ENCODE measurements at places on chromosomes 2 and 18.

DNA sequence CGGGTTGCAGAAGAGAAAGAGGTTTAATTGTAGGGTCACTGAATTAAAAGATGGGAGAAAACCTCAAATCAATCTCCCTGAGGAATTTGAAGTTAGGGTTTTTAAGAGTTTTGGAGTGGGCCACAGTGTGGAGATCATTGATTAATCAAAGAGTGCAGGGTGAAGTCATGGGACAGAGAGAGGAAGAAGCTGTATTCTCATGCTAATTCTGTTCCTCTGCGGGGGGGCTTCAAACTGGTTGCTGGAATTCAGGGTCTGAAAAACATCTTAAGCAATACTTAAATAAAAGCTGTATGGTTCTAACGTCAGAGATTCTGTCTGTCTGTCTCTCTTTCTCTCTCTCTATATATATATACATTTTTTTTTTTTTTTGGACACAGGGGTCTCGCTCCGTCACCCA, 169.8 kb upstream of the SPATS2L start:
- DNase-seq: no peak

GRCh38 chr2:27728081-27728858, 43.2 kb upstream of the MRPL33 start:
- DNase-seq: no peak

GRCh38 chr2:197931661-197932312, 127.4 kb downstream of the PLCL1 start:
- no peak for DNase-seq

- no peak for DNase-seq
These were observed 86.4 kb downstream of the LIMS1 start for GRCh38 chr2:108620656-108621055.

- no peak for DNase-seq
These were observed 14.6 kb downstream of the ABCG8 start for GRCh38 chr2:43853141-43854081.

DNA sequence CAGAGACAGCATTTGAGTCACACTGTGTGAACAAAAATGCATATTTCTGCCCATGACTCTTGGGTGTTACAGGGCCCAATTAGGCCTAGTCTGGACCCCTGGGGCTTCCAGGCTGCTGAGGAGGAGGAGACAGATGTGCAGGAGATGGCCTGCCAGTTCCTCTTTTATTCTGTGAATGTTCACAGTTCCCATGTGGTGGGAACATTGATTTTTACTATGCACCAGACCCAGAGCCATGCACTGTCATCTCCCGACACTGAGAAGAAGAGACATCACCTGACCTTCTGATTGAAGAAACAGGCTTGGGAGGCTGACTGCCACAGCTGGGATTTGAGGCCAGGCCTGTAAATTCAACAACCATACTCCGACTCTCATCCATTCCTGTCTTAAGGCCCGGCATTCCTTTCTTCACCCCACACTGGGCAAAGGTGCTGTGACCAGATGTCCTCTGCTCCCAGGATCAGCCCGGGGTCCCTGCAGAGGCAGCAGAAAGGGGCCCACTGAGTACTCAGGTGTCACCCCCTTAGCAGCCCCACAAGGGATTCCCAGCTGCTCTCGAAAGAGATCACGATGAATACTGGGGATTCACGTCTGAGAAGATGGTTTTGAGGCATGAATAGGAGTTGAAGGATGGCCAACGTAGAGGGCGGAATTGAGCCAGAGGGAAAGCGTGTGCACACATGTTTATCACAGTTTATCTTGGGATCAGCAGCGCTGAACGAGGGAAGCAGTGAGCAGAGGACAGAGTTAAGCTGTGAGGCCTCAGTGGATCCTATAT, 3.6 kb upstream of the TFCP2L1 start:
- no peak for DNase-seq

GRCh38 chr2:155965415-155966063, 367.0 kb downstream of the NR4A2 start:
- DNase-seq: no peak

DNA sequence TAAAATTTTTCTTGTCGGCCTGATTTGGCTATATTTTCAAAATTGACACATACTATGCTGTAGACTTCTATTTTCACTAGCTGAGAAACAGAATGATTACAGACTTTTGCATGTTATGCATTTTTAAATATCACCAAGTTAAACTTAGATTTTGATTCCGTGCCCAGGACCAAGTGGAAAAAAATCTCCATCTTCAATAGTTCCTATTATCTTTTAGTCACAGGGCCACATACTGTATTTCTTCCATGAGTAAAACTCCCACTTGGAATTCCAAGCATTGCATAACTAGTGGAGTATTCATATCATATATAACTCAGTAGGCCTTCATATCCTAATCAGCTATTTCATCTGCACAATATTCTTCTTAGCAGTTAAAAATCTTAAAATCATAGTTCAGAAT, 470.9 kb downstream of the ARHGAP15 start:
- DNase-seq: no peak

DNA sequence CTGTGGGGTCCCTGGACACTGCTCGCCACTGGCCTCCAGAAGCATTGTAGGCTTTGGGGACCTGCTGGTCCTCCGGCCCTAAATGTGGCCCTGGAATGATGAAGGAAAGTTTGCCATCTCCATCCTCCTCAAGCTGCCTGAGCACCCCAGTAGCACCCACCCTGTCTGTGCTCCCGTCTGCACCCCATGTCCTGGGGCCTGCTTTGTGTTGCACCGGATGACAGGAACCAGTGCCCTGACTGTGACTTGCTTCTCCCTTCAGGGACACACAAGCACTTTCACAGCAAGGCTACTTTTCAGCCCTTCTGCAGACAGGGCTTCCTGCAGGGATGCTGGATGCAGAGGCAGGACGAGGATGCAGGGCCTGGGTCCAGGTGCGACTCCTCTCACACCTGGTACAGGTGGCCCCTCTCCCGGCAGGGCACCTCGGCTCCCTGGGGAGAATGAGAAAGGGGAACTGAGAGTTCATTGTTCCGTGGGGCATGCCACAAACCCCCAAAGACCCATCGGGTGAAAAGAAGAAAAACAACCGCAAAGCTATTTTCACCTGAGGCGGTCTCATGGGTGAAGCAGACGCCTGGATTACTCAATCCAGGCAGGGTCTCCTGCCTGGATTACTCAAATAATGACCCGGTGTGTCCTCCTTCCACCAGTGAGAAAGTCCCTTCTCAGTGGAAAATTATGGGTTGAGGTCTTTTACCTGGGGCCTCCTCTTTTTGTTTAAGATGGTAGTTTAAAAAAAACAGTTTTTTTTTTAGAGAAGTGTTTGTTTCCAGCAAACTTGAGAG, 74.9 kb downstream of the LONRF2 start:
- DNase-seq: no peak

DNA sequence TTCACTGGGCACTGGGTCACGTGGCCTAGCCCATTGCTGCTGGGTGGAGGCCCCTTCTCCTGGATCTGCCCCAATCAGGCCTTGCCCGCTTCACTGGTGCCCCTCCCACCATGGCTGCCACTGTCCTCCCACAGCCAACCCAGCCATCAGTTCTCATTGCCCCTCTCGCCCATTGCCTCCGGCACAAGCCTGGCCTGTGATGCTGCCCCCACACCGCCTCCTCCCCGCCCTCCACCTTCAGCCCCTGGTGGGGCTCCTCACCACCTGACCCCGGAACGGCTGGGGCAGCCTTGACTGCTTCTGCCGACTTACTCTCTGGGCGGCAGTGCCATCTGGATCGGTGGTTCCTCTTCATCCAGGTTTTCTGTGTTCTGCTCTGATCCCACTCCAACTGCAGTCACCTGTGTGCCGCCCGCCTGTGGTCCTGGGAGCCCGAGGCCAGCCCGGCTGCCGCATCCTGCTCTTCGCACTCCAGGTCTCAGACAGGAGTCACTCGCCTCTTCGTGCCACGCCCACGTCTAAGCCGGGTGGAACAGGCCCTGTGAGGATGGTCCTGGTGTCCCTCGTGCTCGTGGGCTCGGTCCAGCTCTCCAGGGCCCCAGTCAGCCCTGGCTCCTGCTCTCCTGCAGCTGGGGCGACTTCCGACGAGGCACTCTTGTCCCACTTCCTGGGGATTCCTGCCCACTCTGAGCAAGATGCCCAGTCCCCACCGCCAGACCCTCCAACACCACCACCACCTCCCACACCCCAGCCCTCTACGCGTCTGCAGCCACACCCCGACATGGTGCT, 14.2 kb downstream of the D2HGDH start:
- DNase-seq: no peak

DNA sequence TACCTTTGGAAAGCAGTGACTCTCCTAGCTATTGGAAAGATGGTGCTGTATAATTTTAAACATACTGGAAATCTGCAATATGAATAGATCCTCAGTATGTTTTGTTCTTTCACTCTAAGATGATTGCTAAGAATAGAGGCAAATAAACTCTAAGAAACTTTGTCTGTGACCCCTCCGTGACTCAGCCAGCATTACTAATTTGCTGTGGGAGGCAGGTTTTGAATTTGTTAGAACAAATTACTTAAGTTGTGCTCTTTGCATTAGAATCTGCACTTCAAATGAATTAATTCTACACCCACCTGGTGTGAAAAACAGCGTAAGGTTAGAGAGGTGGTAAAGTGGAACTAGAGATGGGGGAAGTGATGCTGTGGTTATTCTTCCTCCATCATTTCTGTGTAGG, 142.2 kb downstream of the RAPGEF4 start:
- no peak for DNase-seq

- DNase-seq: no peak
These were observed 6.6 kb downstream of the HPCAL1 start for GRCh38 chr2:10309286-10309685.

DNA sequence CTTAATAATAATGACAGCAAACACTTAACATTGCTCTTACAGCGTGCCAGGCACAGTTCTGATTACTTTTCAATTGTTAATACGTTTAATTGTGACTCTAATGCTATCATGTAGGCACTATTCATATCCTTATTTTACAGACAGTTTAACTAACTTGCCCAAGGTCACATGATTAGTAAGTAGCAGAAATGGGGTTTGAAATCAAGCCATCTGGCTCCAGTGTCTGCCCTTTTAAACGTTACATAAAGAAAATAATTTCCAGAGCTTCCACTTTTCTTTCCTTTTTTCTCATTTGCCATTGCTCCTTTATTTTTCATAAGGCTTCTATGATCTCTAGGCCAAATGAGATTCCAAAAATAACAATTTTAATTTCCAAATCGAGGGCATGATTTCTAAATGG, 50.6 kb upstream of the IKZF2 start:
- DNase-seq: no peak

- DNase-seq: no peak
These were observed 167.3 kb downstream of the ASXL3 start for GRCh38 chr18:33745151-33745795.

GRCh38 chr18:55402731-55403405, 185.1 kb downstream of the TCF4 start:
- no peak for DNase-seq

DNA sequence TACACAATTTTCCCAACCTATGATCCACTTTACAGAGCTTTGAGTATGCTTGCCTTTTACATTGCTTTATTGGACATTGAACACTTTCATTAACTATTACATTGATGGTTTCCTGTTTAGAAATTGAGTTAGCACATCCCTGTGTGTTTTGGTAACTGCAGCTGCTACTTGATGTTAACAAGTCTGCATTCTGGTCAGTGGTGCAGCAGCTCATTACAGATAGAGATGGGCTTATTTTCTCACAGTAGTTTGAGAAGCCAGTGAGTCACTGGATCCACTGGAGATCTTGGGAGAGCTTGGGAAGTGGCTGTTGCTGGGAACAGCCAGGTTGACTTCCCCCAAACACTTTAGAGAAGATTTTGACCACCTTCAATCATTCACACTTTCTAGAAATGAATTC, 150.5 kb downstream of the ARHGAP15 start:
- no peak for DNase-seq

GRCh38 chr2:8426550-8426949, 255.3 kb upstream of the ID2 start:
- no peak for DNase-seq

- DNase-seq: no peak
These were observed 15.3 kb downstream of the TET3 start for GRCh38 chr2:73999881-74000597.

DNA sequence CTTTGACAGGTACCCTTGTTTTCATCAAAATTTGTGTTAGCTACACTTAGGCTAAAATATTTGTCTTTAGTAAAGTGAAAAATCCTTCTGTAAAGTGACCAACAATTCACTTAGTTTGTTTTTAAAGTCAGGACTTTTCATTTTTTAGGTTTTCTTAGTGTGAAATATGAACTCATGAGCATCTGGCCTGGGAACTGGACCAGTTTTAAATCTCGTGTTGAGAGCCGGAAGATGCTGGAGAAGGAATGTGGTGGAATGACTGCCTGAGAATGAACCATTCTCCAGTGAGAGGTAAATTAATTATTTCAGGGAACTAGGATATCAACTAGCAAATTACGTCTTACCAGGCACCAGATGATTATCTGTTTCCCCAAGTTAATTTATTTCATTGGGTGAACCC, 305.7 kb downstream of the AGPS start:
- no peak for DNase-seq

DNA sequence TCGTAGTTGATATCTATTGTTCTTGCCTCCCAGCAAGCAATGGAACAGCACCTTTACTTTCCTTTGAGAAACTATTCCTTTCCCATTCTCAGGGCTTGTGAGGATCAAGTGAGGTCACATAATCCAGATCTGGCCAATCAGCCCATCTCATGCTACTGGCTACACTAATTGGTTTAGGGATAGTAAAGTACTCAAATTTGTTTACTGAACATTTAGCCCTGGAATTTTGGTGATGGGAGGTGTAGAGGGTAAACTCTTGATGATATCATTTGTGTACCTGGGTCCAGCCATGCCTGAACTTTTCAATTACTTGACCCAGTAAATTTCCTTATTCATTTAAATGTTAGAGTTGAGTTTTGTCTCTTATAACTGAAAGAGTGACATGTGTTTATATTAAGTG, 195.8 kb upstream of the TNP1 start:
- DNase-seq: no peak

- DNase-seq: no peak
These were observed 2.2 kb downstream of the HMSD start for GRCh38 chr18:63951302-63951705.

GRCh38 chr2:236584521-236585384, 15.1 kb downstream of the ACKR3 start:
- no peak for DNase-seq

DNA sequence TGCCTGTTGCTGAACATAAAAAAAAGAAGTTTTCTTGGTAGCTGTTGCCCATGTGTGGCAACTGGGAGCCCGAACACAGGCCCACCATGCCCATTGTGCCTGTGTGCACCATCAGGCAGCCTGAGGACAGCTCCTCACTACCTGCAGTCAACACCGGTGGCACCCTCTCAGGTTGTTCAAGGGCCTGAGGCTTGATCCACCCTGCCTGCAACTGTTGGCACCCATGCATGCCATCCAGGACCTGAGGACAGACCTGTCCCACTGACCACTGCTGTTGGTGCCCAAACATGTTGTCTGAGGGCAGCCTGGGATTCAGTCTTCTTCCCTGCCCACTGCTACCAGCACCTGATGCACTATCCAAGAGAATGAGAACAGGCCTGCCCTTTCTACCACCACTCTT, 661.1 kb upstream of the ZNF804A start:
- no peak for DNase-seq

Measured in NCI-H510A (cell line).